ENCODE measurements at places on chromosomes 7 and 10.

- DNase-seq = no peak
Measured at GRCh38 chr7:44981035-44981706, 2.4 kb upstream of the MYO1G start.

GRCh38 chr7:4775848-4776623 lies 613 bp downstream of the AP5Z1 start:
- DNase-seq = no peak

GRCh38 chr10:101120884-101121653 lies 10.0 kb upstream of the TLX1 start:
- no peak for DNase-seq

DNA sequence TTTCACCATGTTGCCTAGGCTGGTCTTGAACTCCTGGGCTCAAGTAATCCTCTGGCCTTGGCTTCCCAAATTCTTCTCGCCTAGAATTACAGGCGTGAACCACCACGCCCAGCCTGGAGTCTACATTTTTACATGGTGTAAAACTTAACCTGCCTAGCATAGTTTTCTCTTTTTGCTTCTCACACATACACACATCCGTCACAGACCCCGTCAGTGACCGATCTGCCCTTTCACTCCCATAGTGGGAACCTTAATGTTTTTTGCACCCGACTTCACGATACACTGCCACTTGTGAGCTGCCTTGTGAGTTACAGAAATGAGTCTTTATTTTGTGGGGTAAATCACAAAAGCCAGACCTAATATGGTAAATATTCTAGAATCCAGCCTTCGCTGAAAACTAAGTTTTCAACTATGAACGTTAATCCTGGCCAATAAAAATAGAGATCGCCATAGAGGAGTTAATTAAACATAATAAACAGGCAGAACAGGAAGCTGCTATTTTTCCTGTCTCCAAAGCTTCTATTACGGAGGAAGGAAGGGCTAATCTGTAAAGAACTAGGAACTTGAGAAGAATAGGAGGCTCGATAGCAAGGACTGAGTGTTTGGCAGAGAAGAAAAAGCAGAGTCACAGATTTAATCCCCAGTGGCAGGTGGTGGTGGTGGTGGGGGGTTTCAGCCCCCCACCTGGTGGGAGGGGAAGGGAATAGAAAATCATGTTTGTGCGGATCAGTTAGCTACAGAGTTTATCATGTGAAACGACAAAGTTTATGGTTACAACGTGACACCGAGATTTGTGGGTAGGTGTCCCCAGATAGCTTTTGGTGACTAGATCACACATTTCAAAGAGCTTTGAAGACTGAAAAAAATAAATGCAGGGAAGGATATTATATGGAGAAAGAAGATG lies 14.7 kb upstream of the FAM171A1 start:
- no peak for DNase-seq

DNA sequence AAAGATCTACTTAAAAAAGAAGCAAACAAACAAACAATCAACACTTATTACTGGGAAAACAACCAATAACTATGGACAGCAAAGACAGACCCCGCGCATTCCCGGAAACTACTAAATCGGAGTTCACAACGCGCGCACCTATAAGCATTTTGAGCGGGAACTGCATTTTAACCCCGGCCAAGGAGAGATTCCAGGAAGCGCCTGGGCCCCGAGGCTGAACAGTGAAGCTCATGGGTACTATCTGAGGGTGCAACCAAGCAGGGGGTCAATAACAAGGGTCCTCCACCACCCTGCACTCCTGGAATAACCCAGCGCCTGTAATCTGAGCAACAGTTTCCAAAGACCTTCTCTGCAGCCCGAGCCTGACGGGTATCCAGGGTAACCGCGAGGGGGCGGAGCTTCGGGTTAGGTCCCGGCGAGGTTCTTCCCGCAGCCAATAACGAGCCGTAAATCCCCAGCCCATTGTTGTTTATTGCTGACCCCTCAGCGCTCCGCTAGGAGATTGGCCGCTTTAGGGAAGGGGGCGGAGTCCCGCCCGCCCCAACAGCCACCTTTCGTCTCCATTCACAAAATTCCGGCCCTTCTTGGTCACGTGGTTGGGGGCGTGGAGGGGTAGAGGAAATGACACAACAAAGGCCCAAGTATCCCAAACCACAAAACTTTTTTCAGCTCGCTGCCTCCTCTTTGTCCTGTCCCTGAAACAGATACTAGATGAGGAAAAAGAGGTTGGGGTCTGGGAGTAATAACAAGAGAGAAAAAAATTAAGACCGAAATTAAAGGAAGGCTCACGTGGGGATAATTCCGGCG lies 1.7 kb upstream of the ETV1 start:
- peak; percentile 29 for DNase-seq

DNA sequence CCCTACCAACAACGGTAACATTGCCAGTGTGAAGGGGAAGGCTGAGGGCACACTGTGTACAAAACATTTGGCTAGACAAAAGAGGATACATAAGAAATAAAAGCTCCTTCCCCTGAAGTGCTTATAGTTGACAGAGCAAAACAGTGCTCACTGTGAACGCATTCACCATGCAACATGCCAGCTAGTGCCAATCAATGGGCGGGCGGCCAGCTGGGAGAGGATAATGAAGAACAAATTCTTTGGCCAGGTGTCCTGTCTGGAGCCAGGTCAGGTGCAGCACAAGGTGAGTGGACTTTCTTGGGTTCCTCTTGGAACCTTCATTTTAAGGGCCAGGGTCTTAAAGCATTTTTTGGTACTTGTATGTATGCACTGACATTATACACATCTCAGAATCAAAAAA lies 106.1 kb downstream of the ICA1 start:
- no peak for DNase-seq
